Left cardiac atrium (tissue), 4 donors: ENCODE measurements at places on chromosomes 2 and 18.

GRCh38 chr2:160910681-160911080 lies 249.5 kb upstream of the TANK start:
- no peak for DNase-seq

GRCh38 chr18:58993260-58993659 lies 128.6 kb downstream of the ZNF532 start:
- no peak for DNase-seq

- DNase-seq, result no peak
These were observed 929.8 kb upstream of the CNTNAP5 start for GRCh38 chr2:123095219-123095835.

DNA sequence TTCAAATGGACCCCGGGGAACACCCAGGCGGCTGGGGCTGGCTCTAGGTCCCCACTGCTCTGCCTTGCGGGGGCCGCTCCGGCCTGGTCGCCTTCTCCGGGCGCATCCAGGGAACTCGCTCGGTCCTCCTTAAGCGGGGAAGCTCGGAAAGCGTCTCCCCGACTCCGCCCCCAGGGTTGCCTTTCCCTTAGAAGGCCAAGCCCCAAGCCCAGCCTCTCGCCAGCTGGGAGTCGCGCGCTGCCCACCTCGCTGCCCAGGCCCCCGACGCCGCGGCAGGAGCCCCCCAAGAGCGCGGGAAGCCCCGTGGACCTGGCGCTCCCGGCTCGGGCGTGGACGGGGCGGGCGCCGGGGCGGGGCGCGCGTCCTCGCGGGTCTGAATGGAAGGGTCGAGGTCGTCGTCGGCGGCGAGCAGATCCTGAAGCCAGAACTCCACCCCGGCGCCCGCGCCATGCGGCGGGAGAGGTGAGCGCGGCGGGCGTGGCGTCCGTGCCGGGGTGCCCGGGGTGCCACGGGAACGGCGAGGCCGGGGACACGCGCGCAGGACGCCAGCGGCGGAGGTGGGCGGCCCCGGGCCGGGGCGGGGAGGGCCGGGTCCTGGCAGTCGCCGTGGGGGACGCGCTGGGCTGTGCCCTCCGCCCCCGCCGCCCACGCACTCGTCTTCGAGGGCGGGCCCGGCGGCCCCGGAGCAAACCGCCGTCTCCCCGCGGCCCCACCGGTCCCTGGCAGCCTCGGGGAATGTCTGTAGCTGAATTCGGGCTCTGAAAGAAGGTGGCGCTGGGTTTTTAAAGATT lies at the start of gene BOK:
TSS of gene BOK (plus strand) at position 214 of the 791 bp plus-strand sequence. CDS start 739 bp downstream, outside the sequence.
- peak; percentile 78 for DNase-seq

DNA sequence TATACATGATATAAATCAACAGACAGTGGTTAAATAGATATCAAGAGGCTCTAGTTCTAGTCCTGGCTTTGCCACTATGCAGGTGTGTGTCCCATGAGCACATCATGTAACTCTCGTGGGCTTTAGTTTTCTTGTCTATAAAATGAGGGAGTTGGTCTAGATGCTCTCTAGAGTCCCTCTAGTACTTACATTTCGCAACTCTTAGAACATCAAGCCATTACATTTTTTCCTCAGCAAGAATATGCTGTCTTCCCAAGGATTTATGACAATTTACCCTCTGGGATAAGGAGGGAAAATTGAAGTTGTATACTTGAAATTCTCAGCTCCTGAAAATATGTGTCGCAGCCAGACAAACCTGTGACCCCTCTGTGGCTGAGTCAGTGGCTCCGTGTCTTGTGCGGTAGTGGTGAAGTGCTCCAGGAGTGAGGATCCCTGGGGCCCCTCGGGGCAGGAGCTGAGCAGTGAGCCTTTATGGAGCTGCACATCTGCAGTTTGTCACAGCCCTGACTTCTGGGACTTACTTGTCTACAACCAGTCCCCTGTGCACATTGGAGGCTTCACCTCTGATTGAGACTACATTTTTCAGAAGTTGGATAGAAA lies 6.8 kb downstream of the PKP4 start:
- DNase-seq, result no peak
